ENCODE measurements at places on chromosomes 1 and 21. TPM values are rescaled to one million over a fixed set of nuclear protein-coding genes. Genes with fewer than 3 reads are reported as not detected.

PRELP gene
- not detected for total RNA-seq

CD84 gene
- total RNA-seq = 13.4 TPM

LCE3D gene
- not detected for total RNA-seq

SDF4 gene
- total RNA-seq = 251 TPM

KIF21B gene
- total RNA-seq = 93.3 TPM

L1TD1 gene
- total RNA-seq = not detected

FCRL6 gene
- total RNA-seq = 0.81 TPM

CDCA8 gene
- total RNA-seq = 60.4 TPM

DNA sequence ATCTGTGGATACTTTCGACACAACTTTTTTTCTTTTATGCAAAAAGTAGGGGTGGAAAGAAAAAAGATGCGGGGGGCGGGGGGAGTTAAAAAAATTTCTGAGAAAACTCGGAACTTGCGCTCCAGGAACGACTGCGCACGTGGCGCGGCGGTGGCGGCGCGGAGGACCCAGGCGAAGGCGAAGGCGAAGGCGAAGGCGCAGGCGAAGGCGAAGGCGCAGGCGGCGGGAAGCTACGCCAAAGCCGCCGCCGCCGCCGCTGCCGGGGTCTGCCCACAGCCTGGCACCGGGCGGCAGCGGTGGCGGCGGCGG is 208 bp upstream of the BARHL2 start:
- DNase-seq = no peak

DNA sequence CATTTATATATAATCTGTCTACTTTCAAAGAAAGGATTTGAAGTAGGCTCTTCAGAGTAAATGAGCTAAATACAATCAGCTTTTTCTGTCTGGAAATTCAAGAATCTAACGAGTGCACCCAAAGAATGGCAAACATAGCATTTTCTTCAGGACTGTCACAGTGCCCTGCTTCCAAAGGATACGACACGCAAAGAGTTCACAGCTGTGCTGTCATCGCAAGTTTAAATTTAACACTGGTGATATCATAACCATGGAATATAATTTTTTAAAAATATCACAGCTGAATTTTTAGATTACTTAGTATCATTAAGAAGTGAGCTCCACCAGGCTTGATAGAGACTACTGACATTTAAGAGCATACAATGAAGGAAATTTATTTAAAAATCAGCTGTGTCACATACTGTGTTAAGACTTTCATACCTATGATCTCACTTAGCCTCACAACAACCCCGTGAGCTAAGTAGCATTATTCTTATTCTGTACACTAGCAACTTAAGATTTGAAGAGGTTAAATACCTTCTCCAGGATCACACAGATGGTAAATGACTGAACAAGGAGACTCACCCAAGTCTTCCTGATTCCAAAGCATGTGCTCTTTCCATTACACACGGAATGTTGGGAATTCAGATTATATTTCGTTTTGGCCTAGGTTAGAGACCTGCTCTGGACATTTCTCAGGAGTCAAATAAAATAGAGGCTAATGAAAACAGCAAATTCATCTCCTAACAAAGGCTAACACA is 46.2 kb upstream of the PRRX1 start:
- no peak for DNase-seq

DNA sequence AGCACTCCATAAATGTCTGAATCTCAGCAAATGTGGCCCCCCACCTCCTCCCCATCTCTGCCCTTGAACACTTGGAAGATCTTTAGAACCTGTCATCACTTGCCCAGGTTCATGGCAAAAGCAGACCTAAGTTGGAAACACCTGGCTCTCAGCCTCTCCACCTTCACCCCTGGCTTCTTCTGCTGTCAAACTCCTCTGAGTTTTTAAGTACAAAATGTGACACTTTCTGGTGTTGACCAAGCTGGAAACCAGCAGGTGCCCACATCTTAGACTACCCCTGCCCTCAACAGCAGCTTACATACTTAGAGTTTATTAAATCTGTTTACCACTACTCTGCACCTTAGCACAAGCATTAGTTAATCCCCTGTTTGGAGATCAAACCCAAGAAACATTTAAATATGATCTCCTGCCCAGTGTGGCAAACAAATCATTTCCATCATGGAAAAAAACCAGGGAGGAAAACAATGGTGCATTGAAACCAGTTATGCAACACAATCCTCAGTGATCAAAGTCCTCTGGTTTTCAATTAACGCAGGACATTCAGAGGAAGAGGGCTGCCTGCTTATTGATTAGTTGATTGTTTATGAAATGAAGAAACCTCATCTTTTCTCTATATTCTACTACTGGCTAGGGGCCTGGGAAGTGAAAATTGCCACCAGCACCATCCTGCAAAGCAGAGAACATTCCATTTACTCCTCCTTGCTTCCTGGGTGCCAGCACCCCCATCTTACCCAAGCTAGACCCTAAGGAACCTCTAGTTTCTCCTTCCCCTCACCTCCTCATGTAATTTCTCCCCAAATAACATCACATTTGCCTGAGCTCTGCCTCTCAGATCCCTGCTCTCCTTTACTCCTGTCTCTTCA is 139.4 kb upstream of the RAB4A start:
- DNase-seq = no peak

DNA sequence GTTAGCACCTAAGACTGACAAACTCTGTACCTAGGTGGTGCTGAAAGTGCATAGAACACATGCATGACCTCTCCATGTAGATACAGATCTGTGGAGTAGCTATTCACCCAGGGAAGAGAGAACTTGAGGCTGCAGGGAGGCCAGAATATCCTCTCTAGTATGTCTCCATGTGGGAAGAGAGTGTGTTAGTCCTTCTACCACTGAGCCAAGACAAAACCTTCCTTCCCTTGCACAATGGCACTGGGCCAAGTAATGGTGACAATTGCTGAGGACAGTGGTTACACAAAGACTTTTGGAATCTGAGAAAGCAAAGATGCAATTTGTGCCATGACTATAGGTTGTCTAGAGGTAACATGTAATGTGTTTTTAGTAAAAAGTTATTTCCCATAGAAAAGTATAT is 52.3 kb downstream of the C1orf198 start:
- no peak for DNase-seq

- no peak for DNase-seq
These were observed 45.4 kb upstream of the MPZL1 start for GRCh38 chr1:167676205-167676915.

DNA sequence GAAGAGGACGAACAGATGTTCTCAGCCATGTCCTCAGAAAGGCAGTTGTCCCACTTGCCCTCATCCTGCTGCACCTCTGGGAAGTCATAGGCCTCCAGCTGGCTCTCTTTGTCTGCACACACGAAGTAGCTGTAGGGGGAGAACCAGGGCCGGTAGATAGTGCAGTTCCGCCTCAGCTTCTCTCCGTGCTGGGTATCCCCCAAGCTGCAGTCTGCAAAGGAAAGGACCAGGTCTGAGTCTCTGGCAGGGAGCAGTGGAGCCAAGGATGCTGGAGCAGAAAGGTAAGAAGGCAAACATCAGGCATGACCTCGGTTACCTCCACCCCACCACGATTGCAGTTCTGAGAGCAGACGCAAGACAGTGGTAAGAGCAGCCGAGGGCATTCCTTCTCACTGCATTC is 2.2 kb downstream of the SPATA46 start:
- DNase-seq = no peak

GRCh38 chr21:29242201-29242600 is 56.5 kb upstream of the BACH1 start:
- DNase-seq = no peak

- no peak for DNase-seq
These were observed 25.2 kb upstream of the LRRC8C start for GRCh38 chr1:89607586-89608318.

DNA sequence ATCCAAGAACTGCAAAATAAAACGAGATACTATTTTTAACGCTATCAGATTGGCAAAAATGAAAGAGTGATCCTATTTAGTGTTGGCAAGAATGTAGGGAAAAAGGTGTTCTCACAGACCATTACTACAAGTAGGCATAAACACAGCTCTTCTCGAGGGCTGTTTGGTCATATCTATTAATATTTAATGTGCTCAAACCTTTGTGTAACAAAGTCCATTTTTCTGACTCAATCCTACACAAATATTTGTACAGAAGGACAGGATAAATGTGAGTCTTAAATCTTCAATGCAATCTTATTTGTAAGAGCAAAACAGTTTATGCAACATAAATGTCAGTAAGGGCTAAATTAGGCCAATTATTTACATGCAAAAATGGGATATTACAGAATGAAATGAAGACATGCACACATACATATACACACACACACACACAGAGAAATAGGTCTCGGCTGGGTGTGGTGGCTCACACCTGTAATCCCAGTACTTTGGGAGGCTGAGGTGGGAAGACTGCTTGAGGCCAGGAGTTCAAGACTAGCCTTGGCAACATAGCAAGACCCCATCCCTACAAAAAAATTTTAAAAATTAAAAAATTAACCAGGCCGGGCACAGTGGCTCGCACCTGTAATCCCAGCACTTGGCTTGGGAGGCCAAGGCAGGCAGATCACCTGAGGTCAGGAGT is 17.7 kb downstream of the DHCR24 start:
- DNase-seq = no peak

DNA sequence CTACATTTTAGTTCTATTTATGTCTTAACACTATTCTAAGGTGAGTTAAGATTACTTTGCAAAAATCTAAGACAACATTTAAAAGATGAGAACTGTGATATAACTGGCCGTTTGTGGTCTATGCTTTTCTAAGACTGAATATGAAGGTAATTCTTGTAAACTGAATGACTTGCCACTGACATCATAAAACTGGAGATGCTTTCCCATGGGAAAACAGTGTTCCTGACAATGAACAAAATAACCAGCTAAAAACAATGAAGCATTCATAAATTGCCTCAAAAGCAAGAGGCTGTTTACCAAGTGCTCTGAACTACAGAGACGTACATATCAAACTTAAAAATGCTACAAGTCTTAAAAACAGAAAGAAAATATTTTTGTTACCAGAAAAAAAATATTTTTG is 54.7 kb downstream of the APP start:
- no peak for DNase-seq

DNA sequence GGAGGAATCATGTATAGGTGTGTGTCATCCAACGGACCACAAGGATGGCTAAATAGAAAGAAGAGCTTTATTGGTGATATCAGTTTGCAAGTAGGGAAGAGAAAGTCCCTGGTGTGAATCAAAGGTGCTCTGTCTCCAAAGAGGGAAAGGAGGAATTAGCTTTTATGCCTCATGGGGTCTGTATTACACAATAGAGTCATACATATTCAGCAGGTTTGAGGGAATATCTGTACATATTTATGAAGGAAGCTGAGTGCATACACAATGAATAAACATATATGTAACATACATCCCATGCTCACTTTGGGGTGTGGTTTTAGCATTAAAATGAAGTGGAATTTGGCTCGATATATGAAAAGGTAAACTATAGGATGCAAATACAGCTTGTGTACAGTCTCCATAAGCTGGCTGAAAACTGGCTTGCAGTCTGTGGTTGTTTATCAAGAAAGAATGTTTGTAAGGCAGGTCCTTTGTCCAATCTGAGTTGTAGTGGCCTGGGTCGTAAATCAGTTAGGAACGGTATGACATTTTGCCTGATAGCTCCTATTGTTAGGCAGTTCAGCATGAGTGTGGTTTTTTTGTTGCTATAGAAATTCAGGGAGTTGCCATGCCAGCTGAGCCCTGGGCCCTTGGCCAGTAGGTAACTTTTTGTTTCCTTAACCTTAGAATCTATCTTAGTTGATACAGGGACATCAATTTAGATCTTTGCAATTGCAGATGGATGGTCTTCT is 198.0 kb upstream of the ZP4 start:
- no peak for DNase-seq

GRCh38 chr1:20767271-20767670 is 19.8 kb downstream of the HP1BP3 start:
- DNase-seq = no peak
